ENCODE measurements at places on chromosomes 12 and 14.

- no peak for DNase-seq
Measured at GRCh38 chr14:65433157-65433556, 20.6 kb downstream of the FUT8 start.

DNA sequence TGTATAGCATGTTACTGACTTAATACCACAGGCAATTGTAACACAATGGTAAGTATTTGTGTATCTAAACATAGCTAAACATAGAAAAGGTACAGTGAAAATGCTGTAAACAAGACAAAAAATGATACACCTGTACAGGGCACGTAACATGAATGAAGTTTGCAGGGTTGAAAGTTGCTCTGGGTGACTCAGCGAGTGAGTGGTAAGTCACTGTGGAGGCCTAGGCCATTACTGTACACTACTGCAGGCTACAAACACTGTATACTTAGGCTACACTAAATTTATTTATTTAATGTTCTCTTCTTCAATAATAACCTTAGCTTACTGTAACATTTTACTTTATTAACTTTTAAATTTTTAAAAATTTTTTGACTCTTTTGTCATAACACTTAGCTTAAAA lies 158.4 kb downstream of the IPO8 start:
- no peak for DNase-seq

DNA sequence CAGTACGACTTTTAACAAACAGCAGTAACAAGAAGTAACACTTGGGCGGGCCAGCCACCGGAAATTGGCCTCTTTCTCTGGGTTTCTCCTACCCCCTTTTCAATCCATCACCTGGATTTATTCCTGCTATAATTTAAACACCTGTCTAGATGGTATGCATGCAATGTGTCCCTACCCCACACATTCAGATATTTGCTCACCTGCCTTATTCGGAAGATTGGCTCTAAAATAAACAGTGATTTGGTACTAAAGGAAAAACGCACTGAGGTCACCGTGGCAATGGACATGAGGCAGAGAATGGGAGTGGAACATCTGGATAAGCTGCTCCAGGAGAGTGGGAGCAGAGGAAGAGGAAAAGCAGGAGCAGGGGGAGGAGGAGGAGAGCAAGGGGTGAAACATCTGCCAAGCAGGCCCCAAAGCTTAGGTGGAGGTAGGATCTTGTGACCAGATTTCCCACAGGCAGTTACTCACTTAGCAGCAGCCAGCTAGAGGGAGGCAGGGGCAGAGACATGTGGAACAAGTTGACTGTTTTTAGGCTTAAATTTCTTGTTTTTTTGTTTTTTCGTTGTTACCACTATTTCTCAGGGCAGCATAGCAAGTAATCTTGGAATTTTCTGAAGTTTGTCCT lies 150.9 kb downstream of the TTLL5 start:
- DNase-seq: no peak

GRCh38 chr14:53215101-53215500 lies 62.0 kb upstream of the DDHD1 start:
- no peak for DNase-seq

- DNase-seq: no peak
Measured at GRCh38 chr12:2475984-2476383, 318.8 kb upstream of the FKBP4 start.

GRCh38 chr12:104226672-104227071 lies 11.1 kb downstream of the TXNRD1 start:
- no peak for DNase-seq

DNA sequence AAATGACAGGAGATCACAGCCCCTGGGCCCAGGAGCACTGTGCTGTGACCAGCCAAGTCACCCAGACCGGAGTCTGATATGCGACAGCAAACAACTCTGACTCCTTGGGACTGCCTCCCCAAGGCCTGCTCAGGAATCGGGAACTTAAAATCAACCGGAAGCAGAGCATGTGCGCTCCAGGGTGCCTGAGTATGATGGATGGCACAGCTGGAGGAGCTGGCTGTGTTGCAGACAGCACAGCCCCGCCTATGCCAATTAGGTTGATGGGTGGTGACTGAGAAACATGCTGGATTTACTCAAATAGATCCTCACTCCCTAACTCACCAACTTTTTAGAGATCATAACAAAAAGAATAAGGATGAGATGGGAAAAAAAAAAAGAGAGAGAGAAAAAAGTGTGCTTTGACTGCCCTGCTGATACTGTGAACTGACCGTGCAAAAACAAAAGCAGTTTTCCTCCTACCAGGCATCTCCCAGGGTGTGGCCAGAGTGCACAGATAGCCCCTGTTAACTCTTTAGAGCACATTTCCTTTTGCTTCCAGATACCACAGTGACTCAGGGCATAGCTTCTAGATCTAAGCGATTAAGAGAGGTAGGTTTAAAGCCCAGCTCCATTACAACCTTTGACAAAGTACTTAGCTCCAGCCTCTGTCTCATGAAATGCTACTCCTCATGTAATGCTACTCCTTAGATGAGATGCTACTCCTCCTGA lies 27.4 kb upstream of the STON2 start:
- DNase-seq: no peak

DNA sequence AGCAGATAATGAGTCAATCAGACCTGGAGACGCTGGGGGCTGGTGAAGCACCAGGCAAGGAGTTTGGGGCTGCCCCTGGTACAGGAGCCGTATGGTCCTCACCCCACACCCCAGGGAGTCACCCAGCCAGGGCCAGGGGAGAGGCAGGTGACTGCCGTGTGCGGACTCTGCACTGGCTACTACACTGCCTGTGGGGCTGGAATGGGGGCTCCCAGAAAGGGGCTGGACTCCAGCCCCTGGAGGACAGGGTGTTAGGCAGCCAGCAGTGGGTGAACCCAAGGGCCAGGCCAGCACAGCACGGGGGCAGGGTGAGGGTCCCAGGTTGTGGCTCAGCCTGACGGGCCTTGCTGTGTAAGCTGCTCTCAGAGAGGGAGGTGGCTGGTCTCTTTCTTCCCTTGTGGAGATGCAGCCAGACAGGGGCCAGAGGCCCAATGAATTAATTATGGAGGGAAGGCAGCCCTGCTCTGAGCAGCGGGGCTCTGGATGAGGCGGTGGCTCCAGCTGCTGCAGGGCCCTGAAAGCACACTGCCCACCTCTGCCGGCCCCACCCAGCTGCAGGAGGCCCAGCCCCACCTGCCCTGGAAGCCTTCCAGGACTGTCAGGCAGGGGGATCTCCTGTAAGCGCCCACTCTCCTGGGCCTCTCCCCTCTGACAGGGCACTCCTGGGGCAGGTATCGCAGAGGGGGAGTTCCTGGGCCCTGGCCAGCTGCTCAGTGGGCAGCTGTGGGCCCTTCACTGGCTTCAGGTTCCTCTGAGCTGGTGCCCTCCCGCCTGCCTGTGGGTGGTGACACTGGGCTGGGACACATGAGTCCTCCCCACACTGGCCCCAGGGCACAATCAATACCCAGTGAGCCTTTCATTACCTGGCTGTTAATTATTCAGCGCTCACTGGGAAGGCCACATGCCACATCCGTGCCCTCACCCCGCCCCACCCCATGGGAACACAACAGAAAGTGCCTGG lies 142.5 kb upstream of the C14orf180 start:
- DNase-seq: no peak

- DNase-seq: no peak
Measured at GRCh38 chr14:34110531-34110930, 159.7 kb upstream of the EGLN3 start.

DNA sequence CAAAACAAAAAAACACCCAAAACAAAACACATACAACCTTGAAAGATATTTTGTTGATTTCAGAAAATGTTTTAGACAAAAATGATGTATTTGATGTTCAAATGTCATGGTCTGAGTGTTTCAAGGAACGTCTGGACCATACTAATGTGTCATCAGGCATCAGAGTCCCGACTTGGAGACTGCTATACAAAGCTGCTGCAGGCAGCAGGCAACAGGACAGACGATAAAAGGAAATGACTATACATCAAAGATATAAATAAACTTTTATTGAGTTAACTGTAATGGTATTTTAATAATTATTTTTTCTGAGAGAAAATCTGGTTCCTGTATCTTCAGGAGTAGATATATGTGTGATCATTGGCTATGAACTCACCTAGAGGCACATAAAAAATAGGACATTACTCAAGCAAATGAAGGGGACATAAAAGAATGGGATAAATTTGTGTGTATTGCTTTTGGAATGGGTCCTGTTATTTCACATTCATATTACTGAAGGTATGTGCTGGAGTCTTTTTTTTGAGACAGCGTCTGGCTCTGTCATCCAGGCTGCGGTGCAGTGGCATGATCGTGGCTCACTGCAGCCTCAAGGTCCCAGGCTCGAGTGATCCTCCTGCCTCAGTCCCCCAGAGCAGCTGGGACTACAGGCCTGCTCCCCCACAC lies 87.3 kb upstream of the HECTD1 start:
- no peak for DNase-seq

- no peak for DNase-seq
Measured at GRCh38 chr12:131592972-131593371, 117.9 kb upstream of the SFSWAP start.

DNA sequence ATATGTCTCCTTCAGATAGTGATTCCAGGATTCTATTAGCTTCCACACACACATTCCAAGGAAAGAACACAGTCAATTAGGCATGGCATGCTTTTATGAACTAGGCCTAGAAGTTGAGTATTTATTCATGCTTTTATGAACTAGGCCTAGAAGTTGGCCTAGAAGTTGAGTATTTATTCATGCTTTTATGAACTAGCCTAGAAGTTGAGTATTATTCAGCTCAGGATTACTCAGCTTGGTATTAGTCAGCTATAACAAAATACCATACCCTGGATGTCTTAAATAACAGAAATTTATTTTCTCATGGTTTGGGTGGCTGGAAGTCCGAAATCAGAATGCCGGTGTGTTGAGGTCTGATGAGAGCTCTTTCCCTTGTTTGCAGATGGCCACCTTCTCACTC lies 442.7 kb upstream of the FLRT2 start:
- no peak for DNase-seq

GRCh38 chr12:33977887-33978286 lies 44.4 kb upstream of the ALG10 start:
- no peak for DNase-seq

DNA sequence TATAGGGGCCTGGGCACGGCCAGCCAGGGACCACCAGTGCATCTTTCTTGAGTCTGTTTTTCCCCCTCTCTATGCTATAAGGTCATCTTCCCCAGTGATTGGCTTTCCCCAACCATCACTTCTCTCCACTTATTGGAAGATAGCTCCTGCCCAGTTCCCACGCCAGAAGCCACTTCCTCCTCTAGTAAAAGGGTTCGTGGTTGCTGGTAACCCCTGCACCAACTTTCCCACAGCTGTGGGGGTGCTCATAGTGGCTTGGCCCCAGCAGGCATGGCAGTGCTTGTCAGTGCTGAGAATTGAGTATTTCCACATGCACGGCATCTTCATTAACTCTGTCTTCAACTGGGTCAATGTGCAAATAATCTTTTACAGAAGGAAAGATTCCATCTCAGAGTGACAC lies 215.4 kb downstream of the FOXN3 start:
- DNase-seq: no peak

DNA sequence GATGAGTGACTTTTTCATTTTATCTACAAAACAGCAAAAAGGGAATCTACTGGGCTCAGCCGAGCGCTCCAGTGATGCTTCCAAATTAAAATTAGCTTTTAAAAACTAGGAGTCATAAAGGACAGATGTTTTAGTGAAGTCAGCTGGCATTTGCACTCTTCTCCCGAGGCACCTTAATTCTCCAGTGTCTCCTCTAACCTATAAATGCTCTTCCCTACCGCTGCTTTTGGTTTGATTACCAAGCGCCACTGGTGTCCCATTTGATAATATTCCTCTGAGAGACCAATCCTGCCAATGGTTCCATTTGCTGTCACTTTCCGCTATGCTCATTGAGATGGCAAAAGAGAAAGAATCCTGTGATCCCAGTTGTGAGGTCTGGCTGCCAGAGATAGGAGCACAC lies 29.3 kb upstream of the PIWIL1 start:
- no peak for DNase-seq

DNA sequence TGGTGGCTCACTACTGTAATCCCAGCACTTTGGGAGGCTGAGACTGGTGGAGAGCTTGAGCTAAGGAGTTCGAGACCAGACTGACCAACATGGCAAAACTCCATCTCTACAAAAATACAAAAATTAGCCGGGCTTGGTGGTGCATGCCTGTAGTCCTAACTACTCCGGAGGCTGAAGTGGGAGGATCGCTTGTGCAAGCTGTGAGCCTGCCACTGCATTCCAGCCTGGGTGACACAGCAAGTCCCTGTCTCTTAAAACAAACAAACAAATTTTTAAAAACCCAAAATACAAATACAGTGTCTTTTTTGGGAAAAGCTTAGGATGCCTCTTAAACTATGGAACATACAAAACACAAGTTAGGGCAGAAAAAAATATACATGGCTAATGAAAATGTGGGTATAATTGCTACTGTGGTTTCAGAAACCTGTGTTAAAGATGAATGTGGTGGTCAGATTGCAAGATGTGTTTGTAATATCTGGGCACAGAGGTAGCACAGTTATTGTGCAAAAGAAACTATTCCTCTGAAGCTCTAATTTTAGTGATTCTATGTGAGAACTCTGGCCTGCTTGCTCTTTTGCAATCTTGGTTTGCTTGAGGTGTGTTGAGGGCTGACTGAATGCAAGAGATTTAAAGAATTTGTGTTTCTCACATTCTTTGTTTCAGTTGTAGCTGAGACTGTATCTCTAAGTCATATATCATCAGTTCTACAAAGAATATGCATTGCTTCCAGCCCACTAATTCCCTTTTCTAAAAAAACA lies 3.9 kb upstream of the HSPA2 start:
- no peak for DNase-seq

- no peak for DNase-seq
Measured at GRCh38 chr12:25482625-25483024, 70.5 kb downstream of the LMNTD1 start.

GRCh38 chr12:111753144-111753881 lies 13.4 kb upstream of the ALDH2 start:
- no peak for DNase-seq

- DNase-seq: no peak
Measured at GRCh38 chr12:25052196-25052913, 103.5 kb upstream of the BCAT1 start.

GRCh38 chr12:12682284-12682683 lies 13.7 kb downstream of the GPR19 start:
- no peak for DNase-seq

DNA sequence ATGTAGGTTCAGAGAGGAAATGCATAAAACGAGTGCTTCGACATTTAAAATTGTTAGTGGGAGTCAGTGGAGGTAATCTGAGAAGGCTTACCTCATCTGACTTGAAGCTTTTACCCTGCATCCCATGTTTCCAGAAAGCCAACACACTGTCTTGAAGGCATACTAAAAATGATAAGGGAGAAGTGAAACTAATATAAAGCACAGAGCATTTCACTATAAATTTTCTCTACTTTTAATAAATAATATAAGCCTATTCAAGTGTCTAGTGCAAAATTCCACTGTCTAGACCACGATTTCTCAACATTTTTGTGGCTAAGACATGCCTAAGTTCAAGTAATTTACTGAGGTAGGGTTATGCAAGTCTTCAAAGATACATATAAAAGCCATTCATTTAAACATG lies 29.1 kb upstream of the CDKL1 start:
- DNase-seq: no peak

- no peak for DNase-seq
Measured at GRCh38 chr12:110907583-110907982, 12.8 kb downstream of the MYL2 start.

- no peak for DNase-seq
Measured at GRCh38 chr12:54032627-54033100, at the start of gene HOXC5. Gene HOXC5 (plus strand): TSS chr12:54033050. CDS start chr12:54033123, 73 bp downstream.

Measured in vagina (tissue), 2 donors.